ENCODE measurements at places on chromosomes 5 and 9. TPM values are rescaled to one million over a fixed set of nuclear protein-coding genes. Genes with fewer than 3 reads are reported as not detected.

GRCh38 chr9:130461218-130461630 lies 16.5 kb downstream of the ASS1 start:
- H3K36me3 ChIP-seq: peaks cover 7% of the 10 kb centered on the region
- no peaks in the 10 kb centered on the region for H3K27me3 ChIP-seq
- H3K4me1 ChIP-seq: no peaks in the 10 kb centered on the region
- H3K27ac ChIP-seq: no peak overlapping the region
- H3K4me3 ChIP-seq: no peak overlapping the region
- DNase-seq: no peak

The ST8SIA4 gene
- total RNA-seq: 15.6 TPM

DNA sequence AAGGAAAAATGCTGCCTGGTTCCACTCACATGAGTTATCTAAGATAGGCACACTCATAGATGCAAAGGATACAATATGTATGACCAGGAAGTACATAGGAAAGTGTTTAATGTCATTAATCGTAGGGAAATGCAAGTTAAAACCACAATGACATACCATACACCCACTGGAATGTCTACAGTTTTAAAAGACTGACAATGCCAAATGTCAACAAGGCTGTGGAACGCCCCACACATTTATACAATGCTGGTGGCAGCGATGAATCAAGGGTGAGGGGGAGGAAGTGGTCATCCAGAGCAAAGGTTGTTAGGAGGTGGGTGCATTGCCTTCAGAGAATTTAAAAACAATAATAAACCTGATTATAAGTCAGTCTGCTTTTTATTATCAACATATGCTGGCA lies 437.8 kb downstream of the ARHGEF28 start:
- no peaks in the 10 kb centered on the region for H3K36me3 ChIP-seq
- H3K27me3 ChIP-seq: no peaks in the 10 kb centered on the region
- H3K27ac ChIP-seq: no peak overlapping the region
- no peak for DNase-seq
- H3K4me3 ChIP-seq: no peak overlapping the region

GRCh38 chr9:121699571-121700164 lies 48.2 kb downstream of the DAB2IP start:
- no peaks in the 10 kb centered on the region for H3K27me3 ChIP-seq
- H3K36me3 ChIP-seq: no peaks in the 10 kb centered on the region
- peaks cover 7% of the 10 kb centered on the region for H3K4me1 ChIP-seq
- H3K27ac ChIP-seq: peak overlapping the region; percentile 57
- H3K4me3 ChIP-seq: peak overlapping the region; percentile 79

- no peak overlapping the region for H3K27ac ChIP-seq
- H3K27me3 ChIP-seq: no peaks in the 10 kb centered on the region
- DNase-seq: no peak
- H3K4me3 ChIP-seq: no peak overlapping the region
- no peaks in the 10 kb centered on the region for H3K36me3 ChIP-seq
These were observed 14.5 kb downstream of the ZSWIM6 start for GRCh38 chr5:61346511-61346910.

- no peaks in the 10 kb centered on the region for H3K4me1 ChIP-seq
- H3K36me3 ChIP-seq: no peaks in the 10 kb centered on the region
- no peak for DNase-seq
- H3K4me3 ChIP-seq: no peak overlapping the region
- H3K27me3 ChIP-seq: no peaks in the 10 kb centered on the region
These were observed 92.7 kb downstream of the HRH2 start for GRCh38 chr5:175750511-175750931.

DNA sequence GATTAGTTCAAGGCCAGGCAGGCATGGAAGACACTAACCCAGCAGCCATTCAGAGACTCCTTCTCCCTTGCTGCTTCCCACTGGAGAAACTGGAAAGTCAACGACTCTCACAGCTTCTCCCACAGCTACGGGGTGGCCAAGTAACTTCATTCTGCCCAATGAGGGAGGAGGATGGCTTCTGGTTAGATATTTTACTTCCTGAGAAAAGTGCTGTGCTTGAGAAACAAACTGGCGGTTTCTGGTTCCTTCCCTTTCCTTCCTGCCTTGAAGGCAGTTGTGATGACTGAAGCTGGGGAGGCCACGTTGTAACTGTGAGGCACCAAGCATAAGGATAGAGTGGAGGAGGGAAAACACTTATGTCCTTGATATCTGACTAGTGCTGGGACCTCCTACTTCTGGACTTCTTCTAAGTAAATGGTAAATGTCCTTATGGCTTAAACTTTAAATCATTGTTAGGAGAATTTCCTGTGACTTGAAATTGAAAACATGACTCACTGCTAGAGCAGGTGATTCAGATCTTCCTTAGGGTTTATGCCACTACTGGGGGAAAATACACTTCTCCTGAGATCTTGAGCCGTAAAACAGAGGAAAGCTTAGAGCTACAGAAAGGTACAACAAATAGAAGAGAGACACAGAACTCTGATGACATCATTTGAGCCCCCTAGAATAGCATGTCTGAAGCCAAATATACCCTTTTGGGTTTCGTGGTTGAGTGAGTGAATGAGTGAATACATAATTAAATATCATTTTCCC lies 3.1 kb upstream of the GNPDA1 start:
- no peak overlapping the region for H3K4me3 ChIP-seq
- peak overlapping the region; percentile 16 for H3K27ac ChIP-seq
- no peak for DNase-seq
- H3K4me1 ChIP-seq: peaks cover 2% of the 10 kb centered on the region
- no peaks in the 10 kb centered on the region for H3K27me3 ChIP-seq

DNA sequence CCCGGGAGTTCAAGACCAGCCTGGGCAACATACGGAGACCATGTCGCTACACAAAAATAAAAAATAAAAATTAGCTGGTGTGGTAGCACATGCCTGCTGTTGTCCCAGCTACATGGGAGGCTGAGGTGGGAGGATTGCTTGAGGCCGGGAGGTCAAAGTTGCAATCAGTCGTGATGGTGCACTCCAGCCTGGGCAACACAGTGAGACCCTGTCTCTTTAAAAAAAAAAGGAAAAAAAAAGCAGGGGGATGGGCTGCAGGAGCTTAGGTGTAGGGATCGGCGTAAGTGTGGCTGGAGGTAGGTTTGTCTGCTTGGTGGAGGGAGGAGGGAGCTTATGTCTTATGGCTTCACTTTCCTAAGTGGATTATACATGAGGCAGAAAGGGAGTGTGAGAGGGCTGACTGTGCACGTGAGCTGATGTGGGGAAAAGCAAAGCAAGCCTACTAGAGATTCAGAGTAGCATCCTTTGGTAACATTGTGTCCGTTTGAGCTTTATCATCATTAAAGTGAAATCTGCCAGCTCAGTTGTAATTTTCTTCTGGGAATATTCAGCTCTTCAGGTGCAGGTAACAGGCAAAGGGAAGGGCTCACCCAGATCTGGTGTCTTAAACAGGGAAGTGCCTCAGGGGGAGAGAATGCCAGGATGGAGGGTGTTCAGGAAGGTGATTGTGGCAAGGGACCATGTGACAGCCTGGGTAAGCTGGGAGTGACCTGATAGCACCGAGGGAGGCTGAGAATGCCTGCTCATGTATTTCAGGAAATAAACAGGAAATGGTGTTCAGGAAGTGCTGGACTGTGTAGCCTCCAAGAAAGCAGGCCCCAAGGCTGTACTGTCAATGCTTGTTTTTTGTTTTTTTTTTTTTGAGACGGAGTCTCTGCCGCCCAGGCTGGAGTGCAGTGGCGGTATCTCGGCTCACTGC lies 17.6 kb upstream of the SETX start:
- H3K27me3 ChIP-seq: no peaks in the 10 kb centered on the region
- H3K27ac ChIP-seq: peak overlapping the region; percentile 40
- H3K4me1 ChIP-seq: no peaks in the 10 kb centered on the region
- no peak overlapping the region for H3K4me3 ChIP-seq
- H3K36me3 ChIP-seq: peaks cover 20% of the 10 kb centered on the region

The ANGPTL2 gene
- total RNA-seq: 19.6 TPM

GRCh38 chr5:91607675-91608074 lies 224.6 kb upstream of the ARRDC3 start:
- H3K27ac ChIP-seq: no peak overlapping the region
- H3K4me3 ChIP-seq: no peak overlapping the region
- DNase-seq: no peak
- no peaks in the 10 kb centered on the region for H3K27me3 ChIP-seq
- H3K36me3 ChIP-seq: no peaks in the 10 kb centered on the region
